Hematopoietic multipotent progenitor cell treated with erythropoietin and hydrocortisone succinate and interleukin-3 and kit ligand, for 6 days (in vitro differentiated cells): ENCODE measurements at places on chromosomes 5 and 9.

DNA sequence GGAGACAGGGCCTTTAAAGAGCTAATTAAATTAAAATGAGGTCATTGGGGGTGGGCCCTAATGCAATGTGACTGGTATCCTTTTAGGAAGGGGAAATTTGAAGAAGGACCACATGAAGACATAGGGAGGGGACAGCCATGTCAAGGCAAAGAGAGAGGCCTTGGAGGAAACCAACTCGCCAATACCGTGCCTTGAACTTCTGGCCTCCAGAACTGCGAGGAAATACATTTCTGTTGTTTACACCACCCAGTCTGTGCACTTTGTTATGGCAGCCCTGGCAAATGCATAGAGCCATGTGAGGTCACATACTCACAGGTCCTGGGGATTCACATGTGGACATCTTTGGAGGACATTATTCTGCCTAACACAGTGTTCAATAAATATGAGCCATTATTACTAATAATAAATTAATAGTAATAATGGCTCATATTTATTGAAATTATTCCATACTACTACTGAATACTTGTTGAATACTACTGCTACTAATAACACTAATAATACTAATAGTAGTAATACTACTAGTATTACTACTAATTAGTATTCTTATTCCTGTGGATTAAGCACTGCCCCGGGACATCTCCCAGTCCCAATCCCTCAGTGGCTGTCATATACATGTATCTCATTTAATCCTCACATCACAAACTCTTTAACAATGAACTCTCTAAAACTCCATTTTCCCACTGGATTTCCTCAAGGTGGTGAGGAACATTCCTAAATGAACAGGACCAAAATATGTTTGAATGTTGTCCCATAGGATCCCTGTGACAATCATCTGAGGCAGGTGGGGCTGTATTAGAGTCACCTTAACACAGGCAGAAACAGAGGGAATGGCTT is 8.4 kb downstream of the TRAF1 start:
- DNase-seq, result no peak

GRCh38 chr9:70407081-70407503 is 7.4 kb downstream of the KLF9 start:
- DNase-seq, result no peak

DNA sequence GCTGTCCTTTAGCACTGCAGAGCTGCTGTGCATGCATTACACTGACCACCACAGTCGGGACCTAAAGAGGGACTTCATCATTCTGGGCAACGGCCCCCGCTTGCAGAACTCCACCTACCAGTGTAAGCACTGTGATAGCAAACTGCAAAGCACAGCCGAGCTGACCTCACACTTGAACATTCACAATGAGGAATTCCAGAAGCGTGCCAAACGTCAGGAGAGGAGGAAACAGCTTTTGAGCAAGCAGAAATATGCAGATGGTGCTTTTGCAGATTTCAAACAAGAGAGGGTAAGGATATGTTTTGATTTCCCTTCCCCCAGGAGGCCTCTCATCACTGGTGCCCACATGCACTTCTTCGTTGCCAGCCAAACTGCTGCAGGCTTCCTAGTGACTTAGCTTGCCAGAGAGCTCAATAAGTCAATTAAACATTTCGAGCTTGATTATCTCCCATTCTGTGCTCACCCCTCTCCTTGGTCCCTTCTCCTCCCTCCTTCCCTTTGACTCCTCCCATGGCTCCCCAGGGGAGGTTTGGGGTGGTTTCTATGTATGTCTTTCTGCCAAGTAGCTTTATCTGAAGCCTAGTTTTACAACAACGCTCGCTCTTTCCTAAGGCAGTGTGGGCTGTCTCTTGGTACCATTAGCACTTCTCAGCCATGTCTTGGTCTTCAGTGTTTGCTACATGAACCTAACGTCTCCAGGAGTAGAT is 66.7 kb downstream of the ZNF462 start:
- no peak for DNase-seq

GRCh38 chr5:179209359-179210150 is 135.7 kb downstream of the ADAMTS2 start:
- DNase-seq, result no peak

GRCh38 chr5:80686757-80687156 is 32.0 kb upstream of the DHFR start:
- DNase-seq, result peak; percentile 57

DNA sequence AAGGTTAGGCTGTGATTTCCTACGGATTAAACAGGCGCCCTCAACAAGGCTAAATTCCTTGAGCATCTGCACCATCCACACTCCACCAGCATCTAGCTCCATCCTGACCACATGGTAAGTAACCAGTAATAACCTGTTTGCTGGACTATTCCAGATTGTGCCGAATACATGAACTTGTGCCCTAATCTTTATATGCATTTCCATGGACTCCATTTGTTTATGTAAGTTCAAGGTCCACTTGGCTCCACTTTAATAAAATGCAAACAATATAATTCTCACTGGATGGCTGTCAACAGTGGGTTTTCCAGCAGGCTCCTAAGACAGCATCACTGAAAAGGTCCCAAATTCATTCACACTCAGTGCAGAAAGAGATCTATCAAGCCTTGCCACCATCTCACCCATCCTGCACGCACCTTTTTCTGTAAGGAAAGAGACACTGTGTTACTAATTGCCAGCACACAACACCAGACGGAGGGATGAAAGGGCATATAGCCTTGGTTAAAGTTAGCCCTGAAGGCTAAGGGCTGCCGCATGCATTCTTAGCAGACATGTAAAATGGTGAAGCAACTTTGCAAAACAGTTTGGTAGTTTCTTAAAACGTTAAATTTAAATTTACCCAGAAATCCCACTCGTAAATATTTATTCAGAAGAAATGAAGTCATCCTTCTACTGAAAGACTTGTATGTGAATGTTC is 88.7 kb downstream of the GLIS3 start:
- no peak for DNase-seq

DNA sequence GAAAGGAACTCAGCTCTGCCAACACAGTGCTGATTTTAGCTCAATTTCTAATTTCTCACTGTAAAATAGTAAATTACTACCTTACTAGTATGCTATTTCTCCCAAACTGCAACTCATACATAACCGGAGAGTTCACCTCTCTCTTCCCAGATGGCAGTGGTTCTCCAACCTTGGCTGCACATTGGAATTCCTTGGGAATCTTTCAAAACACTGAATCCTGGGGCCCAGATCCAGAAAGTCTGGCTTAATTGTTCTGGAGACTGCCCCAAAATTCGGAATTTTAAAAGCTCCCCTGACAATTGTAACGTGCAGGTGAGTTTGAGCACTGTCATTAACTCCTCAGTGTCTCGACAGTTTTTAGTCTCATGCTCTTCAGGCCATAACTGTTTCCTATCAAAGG is 100.3 kb downstream of the SLC1A3 start:
- no peak for DNase-seq

GRCh38 chr5:79333852-79334557 is 98.1 kb downstream of the JMY start:
- no peak for DNase-seq
